Right ventricle myocardium inferior (tissue), 1 donor: ENCODE measurements at places on chromosomes 1 and 21. TPM values are rescaled to one million over a fixed set of nuclear protein-coding genes. Genes with fewer than 3 reads are reported as not detected.

GRCh38 chr1:110245876-110246620 is 35.9 kb downstream of the KCNC4 start:
- no peak for DNase-seq

PLPP3 gene
- total RNA-seq = 143 TPM

RHBDL2 gene
- total RNA-seq = 0.14 TPM

DNA sequence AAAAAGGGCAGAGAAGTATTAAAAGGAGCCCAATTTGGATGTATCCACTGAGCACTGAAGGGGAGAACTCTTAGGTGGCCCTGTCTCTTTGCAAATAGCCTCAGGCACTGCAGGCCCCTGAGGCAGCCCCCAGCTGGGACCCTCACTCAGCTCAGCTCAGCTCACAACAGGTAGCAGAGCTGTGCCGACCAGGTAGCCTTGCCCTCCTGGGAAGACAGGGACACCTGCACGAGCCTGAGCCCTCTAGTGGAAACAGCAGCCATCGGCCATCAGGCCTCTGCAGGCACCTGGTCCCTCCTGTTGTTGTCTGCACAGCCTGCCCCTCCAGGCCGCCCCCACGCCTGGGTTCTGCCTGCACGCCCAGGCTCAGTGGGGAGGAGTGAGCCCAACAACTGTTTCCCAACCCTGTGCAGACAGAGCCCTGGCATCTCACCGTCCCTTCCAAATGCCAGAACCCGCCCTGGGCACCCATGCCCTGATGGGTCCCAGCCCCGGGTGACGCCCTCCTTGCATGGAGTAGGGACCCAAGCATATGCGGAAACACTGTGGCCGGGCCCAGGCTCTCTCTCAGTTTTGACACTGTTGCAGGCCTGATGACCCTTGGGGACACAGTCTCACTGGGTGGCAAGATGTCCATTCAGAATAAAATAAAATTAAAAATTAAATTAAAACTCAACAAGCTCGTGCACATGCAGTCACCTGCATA is 60.0 kb upstream of the AJAP1 start:
- DNase-seq = no peak
